ENCODE measurements at places on chromosomes 3 and 15.

DNA sequence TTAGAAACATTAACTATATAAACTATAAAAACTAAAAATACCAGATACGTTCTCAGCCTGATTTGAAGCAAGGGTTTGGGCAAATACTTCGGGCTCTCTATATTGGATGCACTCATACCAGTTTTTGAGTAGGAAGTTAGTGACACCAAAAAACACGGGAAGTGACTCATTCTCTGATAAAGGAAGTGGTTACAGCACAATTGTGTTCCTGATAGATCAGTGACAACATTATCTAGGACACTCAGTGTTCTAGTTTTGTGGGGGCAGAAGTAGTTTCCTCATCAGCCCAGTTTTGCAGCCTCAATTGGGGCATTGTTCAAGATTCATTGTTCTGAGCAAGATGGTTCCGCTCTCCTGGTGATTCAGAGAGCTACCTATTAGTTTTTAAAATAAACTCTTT lies 469.6 kb upstream of the DPPA4 start:
- no peaks in the 10 kb centered on the region for H3K4me1 ChIP-seq
- DNase-seq, result no peak
- H3K36me3 ChIP-seq, result no peaks in the 10 kb centered on the region
- no peak overlapping the region for H3K27ac ChIP-seq

DNA sequence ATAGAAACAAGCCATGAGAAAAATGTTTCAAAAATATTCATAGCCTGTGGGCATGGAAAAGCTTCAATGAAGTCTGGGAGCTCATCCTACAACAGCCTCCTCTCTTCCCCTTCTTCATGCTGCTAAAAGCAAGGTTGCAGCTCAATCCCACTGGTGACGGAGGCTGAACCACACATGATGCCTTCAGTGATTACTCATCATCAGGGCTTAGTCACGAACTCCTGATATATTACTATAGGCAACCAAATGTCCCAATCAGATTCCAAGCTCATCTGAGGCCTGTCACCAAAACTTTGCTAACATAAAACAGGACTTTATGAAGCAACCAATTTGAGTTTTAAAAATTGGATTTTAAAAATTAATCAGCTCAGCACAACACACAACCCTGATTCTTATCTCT lies 24.0 kb upstream of the SLC24A5 start:
- DNase-seq, result no peak
- H3K4me3 ChIP-seq, result no peak overlapping the region

GRCh38 chr3:149599236-149599635 lies 58.6 kb downstream of the WWTR1 start:
- H3K4me1 ChIP-seq, result peaks cover 16% of the 10 kb centered on the region
- H3K27me3 ChIP-seq, result no peaks in the 10 kb centered on the region
- H3K27ac ChIP-seq, result no peak overlapping the region
- DNase-seq, result no peak

GRCh38 chr15:90124507-90124906 lies 22.2 kb upstream of the IDH2 start:
- DNase-seq, result no peak
- H3K4me1 ChIP-seq, result no peaks in the 10 kb centered on the region
- H3K36me3 ChIP-seq, result no peaks in the 10 kb centered on the region
- H3K4me3 ChIP-seq, result no peak overlapping the region
- no peak overlapping the region for H3K27ac ChIP-seq
- H3K27me3 ChIP-seq, result no peaks in the 10 kb centered on the region
